Activated CD4-positive, alpha-beta memory T cell treated with anti-CD3 and anti-CD28 coated beads, Interleukin-2, amount 10 ng/mL, durations not matched to agents 7 days and 5 days (primary cell): ENCODE measurements at places on chromosomes 7 and 10. TPM values are rescaled to one million over a fixed set of nuclear protein-coding genes. Genes with fewer than 3 reads are reported as not detected.

GRCh38 chr10:86263907-86264306, 102.7 kb downstream of the GRID1 start:
- DNase-seq, result no peak

DNA sequence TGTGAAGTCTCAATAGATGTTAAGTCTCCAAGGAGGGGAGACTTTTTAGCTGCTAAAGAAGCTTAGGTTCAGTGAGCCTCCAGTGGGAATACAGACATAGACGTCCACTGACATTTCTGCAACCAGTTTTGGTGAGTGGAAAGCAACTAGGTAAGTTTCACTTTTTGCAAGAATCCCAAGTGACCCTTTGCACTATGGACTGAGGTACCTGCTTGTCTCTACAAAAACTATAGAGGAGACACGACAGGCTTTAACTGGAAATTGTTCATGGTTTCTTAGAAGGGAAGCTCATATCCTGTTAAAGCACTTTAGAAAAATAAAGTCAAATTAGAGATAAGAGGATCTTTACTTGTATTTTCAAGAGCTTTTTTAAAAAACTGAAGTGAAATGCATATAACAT, 38.6 kb downstream of the GBF1 start:
- peak; percentile 16 for DNase-seq

The SLC25A28 gene
- total RNA-seq, result 67.9 TPM

The CRPPA gene
- 0.30 TPM for total RNA-seq

The IGFBP3 gene
- total RNA-seq, result 12.1 TPM

GRCh38 chr7:149573519-149573918, 75.9 kb upstream of the ZNF746 start:
- DNase-seq, result no peak

The GSTO2 gene
- 1.8 TPM for total RNA-seq

- no peak for DNase-seq
Observed at GRCh38 chr7:24395512-24395911, 111.5 kb downstream of the NPY start.

DNA sequence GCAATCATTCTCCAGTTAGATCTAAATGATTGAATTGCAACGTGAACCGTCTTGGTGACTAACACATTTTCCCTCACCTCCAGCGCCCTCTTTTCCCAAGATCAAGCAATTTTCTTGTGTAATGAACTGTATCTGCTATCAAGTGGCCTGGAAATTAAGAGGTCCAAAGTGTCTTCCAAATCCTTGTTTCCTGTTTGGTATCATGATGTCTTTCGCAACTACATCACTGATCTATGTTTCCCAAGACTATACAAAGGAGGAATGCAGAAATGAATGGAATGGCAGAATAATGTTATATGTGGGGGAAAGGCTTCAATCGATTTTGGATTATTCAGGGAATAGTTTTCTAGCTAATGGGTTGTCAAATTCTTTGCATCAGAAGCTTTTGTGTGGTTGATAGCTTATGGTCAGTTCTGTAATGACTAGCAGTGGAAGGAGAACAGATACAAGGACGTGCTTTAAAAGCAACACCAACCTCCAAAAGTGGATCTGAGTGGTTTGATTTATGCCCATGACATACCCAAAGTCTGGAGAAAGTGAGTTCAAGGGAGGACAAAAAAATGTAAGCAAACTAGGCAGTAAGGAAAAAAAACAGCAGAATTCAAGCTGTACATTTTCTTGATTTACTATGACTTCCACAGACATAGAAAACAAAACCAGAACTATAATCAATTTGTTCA, 14.6 kb upstream of the ZEB1 start:
- no peak for DNase-seq

GRCh38 chr10:71404503-71405295, 8.0 kb downstream of the CDH23 start:
- no peak for DNase-seq

The ACTL6B gene
- not detected for total RNA-seq

- no peak for DNase-seq
Observed at GRCh38 chr10:116254422-116255155, 18.4 kb downstream of the GFRA1 start.

DNA sequence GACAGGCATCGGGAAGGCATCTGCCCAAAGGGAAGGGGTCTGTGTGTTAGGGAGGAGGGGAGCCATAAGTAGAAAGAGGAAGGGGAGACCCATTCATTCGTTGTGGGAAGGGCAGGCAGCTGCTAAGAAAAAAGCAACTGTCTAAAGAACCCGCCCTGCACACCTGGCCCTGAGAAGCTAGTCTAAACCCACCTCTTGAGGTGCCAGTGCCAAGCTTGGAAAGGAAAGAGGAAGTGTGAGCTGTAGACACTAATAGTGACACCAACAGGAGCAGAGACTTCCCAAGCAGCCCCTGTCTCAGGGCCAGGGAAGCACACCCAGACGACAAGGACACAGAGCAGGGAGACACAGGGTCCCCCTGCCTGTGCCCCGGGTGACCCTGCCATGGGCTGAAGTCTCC, 40.8 kb upstream of the PRSS58 start:
- DNase-seq, result no peak

DNA sequence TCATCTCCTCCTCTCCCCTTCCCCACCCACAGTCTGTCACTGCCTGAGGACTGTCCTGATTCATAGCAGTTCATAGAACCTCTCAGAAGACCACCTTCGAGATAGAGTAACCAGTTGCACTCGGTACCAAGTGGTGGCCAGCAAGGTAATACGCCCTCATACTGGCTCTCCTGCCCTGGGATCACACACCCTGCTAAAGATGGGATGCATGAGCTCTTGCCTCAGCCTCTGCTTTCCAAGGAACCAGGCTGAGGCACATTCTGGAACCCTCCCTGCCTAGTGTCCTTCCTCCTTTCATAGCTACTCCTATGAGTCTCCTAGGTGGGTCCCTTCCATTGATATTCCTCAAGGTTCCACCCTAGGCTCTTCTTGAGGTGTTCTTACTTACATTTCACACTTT, 15.5 kb downstream of the CFAP43 start:
- DNase-seq, result no peak

- DNase-seq, result no peak
Observed at GRCh38 chr10:2660276-2660675, 407.1 kb upstream of the PFKP start.

The NPFFR1 gene
- total RNA-seq, result not detected

- DNase-seq, result no peak
Observed at GRCh38 chr10:110109511-110109910, 97.9 kb upstream of the MXI1 start.

DNA sequence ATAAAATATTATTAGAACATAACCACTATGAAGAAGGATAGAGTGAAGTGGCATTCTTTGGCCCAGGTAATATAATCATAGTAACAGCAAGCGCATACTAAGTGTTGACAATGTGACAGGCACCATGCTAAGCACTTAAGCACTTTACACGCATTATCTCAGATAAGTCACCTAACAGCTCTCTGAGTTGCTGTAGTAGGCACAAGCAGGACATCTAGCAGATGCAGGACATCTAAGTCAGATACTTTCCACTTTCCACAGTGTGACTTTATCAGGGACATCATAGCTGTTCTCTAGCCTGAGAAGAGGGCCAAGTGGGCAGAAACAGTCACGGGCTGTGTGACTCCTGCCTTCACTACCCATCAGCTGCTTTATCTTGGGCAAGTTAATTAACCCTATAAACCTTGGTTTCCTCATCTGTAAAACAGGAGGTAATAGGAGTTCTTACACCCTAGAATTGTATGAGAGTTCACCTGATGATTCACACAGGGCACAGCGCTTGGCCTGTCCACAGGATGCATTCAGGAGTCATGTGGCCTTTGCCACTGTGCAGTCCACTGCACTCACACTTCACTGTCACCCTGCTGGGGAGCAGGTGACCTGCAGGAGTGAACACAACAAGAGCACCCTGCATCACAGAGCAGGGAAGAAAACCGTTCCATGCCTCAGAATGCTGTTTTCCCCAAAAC, 12.5 kb downstream of the LIPA start:
- DNase-seq, result no peak

The LIPK gene
- not detected for total RNA-seq

DNA sequence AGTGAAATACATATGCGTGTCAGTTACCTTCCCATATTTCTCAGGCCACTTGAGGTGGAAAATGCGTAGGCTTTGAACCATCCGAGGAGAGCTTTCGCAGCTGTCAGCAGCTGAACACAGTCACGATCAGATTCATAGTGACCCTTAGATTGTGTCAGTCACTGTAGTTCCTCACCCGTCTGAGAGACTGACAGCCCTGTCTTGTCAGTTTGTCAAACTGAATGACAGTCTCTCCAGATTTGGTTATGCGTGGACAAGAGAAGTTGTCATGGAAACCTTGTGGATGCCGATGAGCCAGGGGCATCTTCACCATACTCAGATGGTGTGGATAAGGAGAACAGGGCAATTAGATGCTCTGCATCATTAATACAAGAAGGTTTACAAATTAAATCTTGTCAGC, 546.3 kb downstream of the TYW1 start:
- no peak for DNase-seq

DNA sequence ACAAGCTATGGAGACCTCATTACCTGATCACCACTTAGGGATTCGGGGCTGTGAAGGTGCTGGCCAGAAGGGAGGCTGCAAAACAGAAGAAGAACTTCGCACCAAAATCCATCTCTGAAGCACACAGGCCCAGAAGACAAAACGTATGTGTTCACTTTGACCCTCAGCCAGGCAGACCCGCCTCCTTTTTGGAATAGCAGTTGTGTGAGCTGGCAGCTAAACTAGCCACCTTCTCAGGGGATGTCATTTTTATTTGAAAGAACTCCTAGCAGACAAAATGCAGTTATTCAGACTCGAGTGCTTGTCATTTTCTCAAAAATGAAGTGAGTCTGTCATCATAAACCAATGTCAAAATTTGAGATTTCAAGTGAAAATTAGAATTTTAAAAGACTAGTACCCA, 71.7 kb downstream of the TNS3 start:
- DNase-seq, result no peak

The ITIH5 gene
- not detected for total RNA-seq

DNA sequence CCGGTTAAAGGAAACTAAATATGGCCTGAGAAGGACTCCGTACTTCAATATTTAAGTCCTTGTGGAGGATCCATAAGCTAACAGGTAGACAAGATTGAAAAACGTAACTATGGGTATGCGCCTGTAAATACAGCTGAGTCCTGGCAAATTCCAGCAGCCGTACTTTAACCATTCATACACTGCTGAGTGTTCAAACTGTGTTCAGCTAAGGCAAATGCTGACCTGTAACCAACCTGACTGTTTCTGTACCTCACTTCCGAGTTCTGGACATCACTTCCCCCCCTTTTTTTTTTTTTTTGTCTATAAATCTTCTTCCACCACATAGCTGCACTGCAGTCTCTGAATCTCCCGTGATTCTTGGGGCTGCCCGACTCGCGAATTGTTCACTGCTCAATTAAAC, 69.1 kb downstream of the SRPK2 start:
- DNase-seq, result no peak

DNA sequence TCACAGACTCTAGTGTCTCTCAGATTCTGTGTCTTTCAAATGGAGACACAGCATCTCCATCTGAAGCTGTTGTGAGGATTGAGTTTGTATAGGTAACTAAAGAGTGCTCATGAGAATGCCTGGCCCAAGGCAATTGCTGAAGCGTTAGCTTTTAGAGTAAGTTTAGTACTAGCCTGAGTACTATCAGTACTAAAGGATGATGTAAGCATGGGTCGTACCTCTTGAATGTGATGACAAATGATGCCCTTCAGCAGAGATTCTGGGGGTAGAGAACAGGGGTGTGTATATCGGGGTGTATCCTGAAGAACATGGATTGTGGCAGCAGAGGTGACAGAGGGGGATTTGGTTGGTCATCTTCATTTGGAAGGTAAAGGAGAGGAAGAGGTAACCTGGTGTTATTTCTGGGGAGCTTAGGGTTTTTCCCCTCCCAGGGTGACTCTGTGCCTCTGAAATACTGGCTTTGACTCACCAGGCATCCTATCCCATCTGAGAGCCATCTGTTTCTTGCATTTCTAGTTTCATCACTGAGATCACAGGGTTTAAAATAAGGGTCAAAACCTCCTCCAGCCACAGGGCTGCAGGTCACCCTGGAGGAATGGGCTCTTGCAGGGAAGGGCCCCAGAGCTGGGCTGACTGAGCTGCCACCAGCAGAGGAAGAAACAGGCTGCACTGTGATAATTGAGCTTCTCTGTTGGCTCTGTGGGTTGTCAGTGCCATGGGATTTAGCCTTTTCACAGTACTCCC, 756.0 kb downstream of the KCNMA1 start:
- no peak for DNase-seq

DNA sequence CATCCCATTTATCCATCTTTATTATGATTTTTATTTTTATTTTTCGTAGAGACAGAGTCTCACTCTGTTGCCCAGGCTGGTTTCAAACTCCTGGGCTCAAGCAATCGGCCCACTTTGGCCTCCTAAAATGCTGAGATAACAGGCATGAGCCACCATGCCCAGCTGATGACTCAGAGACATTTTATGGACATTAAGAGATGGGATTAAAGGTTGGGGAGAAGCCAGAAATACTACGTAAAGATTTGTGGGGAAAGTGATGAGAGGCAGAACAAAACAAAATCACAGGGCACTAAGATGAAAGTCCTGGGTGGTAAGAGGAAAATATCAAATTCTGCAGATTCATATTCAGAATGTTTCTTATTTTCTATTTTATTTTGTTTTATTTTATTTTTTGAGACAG, 7.6 kb downstream of the WNT8B start:
- DNase-seq, result no peak

DNA sequence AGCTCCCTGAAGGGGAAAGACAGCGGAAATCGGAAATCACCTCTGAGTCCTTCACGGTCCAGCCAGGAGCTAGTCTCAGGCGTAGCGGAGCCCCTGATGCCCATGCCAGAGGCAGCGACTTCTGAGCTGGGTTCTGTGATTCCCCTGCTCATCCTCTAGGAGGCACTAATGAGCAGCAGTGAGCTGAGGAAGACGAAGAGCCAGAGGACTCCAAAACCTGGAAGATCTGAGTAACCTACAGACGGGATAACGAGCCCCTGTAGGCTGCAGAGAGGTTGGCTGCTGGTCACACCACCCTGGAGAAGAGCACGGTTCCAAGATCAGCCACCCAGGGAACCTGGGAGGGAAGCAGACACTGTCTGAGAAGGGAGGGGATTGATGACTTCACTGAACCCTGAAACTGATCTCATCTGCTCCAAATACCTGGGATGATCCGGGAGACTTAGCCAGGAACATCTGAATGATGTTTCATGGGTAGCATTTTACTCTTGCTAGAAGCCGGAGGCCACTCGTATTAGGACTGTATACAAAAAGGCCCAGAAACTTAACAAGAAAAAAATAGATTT, 304.1 kb downstream of the PAXIP1 start:
- no peak for DNase-seq

GRCh38 chr7:78222001-78222751, 423.6 kb downstream of the PHTF2 start:
- DNase-seq, result no peak

DNA sequence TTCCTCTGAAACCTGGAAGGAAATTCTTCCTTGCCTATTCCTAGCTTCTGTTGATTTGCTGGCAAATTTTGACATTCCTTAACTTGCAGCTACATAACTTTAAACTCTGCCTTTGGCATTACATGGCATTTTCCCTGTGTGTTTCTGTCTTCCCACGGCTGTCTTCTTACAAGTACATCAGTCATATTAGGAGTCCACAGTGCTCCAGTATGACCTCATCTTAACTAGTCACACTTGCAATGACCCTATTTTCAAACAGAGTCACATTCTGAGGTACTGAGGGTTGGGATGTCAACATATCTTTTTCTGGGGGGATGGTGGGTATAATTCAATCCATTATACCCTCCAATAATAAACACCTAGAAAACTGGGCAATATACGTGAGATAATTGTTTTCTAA, 37.4 kb upstream of the EPHB6 start:
- no peak for DNase-seq
